ENCODE measurements at places on chromosomes 2 and 18.

GRCh38 chr2:185892484-185892883 is 153.9 kb downstream of the FSIP2 start:
- no peak for DNase-seq

- peak; percentile 35 for DNase-seq
These were observed 28.2 kb upstream of the MCM6 start for GRCh38 chr2:135904341-135904989.

- peak; percentile 85 for DNase-seq
These were observed 125.3 kb downstream of the ANTXR1 start for GRCh38 chr2:69138247-69138772.

DNA sequence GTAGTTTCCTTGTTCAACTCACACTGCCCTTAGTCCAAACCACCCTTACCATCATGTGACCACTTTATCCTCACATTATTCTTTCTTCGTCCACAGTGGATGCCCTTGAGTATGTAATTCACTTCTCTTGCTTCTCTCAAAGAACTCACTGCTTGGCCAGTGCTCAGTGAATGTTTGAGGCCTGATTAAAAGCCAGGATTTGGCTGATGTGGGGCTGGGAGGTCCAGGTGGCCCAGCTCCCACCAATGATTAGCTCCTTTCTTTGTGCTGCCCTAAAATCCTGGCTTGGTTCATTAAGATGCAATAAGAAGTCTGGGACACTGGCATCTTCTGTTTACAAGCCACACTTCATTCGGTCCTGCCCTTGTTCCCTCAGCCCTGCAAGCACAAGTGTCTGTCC is 97.8 kb upstream of the CELF4 start:
- no peak for DNase-seq

GRCh38 chr2:105005181-105005951 is 32.5 kb upstream of the MRPS9 start:
- no peak for DNase-seq

DNA sequence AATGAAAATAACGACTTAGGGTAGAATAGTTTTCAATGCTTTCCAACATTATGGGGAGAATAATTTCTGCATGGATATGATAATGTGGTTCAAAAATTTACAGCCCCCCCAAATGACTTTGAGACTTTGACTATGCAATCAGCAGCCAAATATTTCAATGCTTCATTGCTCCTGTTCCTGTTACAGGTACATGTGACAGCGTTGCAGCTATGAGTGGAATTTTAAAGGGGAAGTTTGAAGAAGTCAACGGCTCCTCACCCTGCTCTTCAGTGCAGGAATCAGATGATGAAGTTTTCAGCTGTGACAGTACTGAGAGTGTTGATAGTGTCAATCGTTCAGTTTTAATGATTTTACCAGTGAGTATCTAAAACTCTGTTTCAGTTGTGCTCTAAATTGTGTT is 25.1 kb downstream of the CSRNP3 start:
- DNase-seq = no peak

- no peak for DNase-seq
These were observed 176.4 kb upstream of the MYT1L start for GRCh38 chr2:2507417-2507997.

GRCh38 chr2:233361297-233361696 is 7.0 kb downstream of the DGKD start:
- no peak for DNase-seq

DNA sequence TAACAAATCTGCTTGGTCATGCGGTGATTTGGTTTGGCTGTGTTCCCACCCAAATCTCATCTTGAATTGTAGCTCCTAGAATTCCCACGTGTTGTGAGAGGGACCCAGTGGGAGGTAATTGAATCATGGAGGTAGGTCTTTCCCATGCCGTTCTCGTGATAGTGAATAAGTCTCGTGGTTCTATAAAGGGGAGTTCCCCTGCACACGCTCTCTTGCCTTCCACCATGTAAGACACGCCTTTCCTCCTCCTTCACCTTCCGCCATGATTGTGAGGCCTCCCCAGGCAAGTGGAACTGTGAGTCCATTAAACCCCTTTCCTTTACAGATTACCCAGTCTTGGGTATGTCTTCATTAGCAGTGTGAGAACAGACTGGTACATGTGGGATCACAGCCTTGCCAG is 36.7 kb downstream of the TRABD2A start:
- DNase-seq = no peak

GRCh38 chr2:229335877-229336346 is 64.8 kb upstream of the PID1 start:
- no peak for DNase-seq

- DNase-seq = peak; percentile 8
These were observed 64.5 kb upstream of the ADAM23 start for GRCh38 chr2:206378835-206379234.

GRCh38 chr18:27871726-27872125 is 305.2 kb downstream of the CDH2 start:
- DNase-seq = no peak

GRCh38 chr18:3126457-3127097 is 93.2 kb downstream of the MYOM1 start:
- DNase-seq = no peak

- no peak for DNase-seq
These were observed 262.6 kb downstream of the NYAP2 start for GRCh38 chr2:225662101-225662500.

GRCh38 chr2:165793161-165793778 is 777 bp downstream of the GALNT3 start:
- peak; percentile 48 for DNase-seq

DNA sequence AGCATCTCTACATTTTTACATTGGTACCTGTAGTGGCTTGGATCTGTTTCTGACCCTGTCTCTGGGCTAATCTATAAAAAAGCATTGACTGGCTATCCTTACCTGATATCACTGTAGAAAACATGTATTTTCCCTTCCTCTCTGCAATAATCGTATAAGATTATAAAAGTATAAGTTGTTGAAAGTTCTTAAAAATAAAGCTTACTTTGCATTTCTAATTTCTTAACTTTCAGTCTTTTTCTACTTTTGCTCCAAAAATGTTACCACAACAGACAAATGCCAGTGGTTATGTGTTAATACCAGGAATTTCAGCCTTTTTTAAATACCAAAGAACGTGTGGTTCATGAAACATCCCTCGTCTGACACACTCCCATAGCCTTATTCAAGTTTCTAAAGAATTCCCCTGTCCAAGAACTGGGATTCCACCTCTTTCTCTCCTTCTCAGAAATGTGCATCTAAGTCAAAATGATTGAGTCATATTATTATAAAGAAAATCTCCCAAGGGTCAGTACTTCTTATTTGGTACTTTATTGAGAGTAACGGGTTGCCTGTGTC is 28.5 kb upstream of the ACKR3 start:
- peak; percentile 50 for DNase-seq

DNA sequence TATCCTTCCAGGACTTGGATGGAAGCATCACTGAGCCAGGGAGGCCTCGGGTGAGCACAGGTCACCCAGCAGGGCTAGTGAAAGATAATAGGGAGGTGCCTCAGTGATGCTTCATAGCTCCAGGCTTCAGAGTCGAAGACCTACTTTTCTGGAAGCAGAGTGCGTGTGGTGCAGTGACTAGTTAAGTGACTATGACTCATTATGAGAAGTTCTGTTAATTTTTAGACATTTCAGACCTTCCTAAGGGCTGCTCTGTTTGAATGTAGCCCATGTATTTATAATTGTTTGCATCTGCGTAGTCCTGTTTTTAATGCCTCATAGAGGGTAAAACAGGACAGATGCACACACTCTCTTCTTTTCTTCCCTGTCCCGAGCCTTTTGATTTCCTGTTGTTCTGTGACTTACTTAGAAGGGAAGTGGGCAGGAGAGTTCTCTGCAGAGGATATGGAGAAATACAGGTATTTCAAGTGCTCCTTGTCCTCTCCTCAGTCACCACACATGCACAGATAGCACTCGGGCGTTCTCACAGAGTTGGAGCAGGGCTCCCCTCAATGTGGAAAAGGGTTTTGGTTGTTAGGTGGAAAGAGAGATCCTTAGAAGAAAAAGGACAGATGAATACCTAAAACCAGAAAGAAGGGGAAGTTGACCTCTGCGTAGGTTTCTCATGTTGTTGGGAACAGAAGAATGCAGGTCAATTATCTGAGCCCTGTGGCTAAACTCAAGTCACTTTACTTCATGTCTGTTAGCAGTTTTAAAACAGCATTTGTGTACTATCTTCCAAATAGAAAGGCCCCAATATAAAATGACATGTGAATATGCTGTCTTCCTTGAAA is 34.7 kb downstream of the RALB start:
- DNase-seq = peak; percentile 79

DNA sequence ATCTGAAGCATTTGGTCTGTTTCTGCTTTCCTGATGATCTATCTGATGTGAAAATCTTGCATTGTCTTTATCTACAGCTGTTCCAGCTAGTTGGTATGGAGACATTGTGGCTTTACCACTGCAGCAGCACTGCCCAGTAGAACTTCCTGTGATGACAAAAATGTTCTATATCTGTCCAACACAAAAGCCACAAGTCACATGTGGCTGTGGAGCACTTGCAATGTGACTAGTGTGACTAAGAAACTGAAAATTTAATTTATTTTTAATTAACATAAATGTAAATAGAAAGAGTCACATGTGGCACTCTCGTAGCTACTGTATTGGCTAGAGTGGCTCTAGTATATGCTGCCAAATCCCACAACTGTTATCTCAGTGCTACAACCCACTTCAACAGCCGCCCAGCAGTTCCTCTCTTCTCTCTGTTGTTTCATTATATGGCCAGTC is 425.7 kb downstream of the SETBP1 start:
- peak; percentile 55 for DNase-seq

- DNase-seq = no peak
These were observed 106.6 kb upstream of the UPP2 start for GRCh38 chr2:157995117-157995516.

DNA sequence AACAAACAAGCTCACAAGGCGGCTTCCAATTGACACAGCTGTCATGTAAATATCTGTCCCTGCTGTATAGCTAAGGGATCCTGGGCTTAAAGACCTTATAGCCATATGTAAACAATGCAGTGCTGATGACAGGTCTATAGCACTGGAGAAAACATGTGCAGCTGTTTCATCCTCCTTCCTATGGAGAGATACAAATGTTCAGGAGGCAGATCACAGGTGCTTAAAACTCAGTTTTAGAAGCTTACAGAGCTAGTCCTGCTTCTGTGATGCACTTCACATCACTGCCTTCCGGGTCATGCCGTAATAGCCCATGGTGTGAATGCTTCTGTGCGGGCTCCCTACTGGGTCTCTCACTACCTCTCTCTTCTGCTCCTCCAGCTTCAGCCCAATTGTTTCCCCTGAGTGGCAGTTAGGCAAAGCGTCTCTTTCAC is 262.4 kb upstream of the CHST9 start:
- no peak for DNase-seq

DNA sequence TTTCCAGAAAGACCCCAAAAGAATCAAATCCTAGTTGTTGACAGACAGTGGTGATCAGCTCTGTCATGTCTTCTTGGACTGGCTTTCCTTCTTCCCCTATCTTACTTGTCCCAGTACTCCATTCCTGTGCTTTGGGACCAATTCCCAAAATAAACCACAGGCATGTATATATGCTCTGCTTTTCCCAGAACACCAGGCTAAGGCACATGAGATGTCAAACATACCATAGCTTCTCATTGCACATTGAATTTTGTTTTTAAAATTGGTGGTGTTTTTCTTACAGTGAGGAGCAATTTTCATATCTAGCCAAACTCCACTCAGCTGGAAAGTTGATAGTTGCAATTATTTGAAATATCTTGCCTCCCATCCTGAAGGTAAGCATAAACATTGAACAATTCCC is 88.9 kb upstream of the RGPD4 start:
- no peak for DNase-seq

DNA sequence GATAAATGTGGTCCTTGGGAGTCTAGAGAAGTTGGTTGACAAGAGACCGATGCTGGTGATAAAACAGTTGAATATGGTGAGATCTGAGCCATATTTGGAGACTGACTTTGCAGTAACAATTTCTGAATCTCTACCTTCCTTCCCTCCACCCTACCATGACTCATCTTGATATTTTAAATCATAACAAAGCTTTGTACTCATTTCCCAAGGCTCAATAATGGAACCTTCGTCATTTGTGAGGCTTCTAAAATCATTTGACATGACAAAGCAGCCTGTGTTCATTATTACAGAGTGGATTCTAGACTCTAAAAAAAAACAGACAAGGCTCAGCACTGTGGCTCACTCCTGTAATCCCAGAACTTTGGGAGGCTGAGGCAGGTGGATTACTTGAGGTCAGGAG is 38.5 kb upstream of the PDCL3 start:
- no peak for DNase-seq

GRCh38 chr2:180222644-180223043 is 215.5 kb upstream of the CWC22 start:
- DNase-seq = peak; percentile 55

DNA sequence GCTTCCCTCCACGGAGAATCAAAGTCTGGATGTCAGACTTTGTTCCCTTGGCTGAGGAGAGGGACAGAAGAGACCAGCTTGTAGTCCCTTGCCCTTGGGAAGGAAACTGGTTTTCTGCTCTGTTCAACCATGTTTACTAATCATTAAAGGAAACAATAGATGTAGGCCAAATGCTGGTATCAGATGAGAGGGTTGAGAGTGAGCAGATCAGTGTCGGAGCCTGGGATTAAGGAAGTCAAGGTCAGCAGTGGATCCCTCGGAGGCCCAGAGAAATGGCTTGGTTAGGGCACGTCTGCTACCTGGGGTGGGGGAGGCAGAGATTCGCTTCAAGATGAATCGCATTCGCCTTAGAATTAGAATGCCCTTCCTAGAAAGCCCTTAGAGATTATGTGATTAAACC is 109.1 kb downstream of the MYCN start:
- DNase-seq = no peak

GRCh38 chr2:29753671-29754444 is 167.5 kb downstream of the ALK start:
- DNase-seq = peak; percentile 88

GRCh38 chr18:5582076-5582475 is 38.3 kb upstream of the EPB41L3 start:
- DNase-seq = peak; percentile 77

- peak; percentile 64 for DNase-seq
These were observed 415.7 kb upstream of the TCF4 start for GRCh38 chr18:56003720-56004088.

GRCh38 chr2:2586931-2587330 is 255.9 kb upstream of the MYT1L start:
- DNase-seq = no peak

DNA sequence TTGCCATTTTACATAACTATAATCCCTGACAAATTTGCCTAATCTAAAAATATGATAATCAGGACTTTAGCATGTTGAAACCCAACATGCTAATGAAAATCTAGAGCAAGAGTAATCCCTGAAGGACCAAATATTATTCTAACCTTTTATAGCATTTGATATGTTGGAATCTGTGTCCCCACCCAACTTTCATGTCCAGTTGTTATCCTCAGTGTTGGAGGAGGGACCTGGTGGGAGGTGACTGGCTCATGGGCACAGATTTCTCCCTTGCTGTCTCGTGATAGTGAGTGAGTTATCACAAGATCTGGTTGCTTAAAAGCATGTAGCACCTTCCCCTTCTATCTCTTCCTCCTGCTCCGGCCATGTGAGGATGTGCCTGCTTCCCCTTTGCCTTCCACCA is 59.8 kb downstream of the SH3YL1 start:
- DNase-seq = no peak

DNA sequence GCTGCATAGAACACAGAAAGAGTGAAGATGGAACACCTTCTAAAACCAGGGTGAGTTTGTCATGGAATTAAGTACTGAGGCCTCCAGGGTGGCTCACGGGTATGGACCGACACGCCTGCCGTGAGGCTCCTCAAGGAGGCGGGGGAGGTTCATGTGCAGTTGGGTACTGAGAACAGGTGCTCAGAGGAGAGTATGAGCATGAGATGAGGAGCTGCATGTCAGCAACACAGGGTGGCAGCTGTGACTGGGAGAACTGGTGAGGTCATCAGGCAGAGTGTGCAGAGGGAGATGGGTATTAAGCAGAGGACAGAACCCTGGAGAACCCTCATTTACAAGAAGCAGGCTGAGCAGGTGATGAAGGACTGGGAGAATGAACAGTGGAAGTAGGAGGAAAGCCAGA is 63.2 kb upstream of the KLHL29 start:
- DNase-seq = no peak

All from astrocyte of the spinal cord (primary cell).